ENCODE measurements at places on chromosomes 16 and 17.

DNA sequence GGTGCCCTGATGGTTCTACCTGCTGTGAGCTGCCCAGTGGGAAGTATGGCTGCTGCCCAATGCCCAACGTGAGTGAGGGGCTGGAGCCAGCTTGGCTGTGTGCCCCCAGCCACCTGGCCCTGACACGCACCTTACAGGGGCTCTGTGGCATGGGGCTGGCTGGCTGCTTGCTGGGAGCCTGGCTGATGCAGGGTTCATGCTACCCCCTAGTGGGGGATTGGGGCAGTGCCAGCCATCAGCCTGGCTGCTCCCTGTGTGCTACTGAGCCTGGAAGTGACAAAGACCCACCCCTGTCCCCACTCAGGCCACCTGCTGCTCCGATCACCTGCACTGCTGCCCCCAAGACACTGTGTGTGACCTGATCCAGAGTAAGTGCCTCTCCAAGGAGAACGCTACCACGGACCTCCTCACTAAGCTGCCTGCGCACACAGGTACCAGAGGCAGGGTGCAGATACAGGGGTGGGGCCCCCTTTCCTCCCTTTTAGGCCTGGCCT lies 5.7 kb downstream of the GRN start:
- peak; percentile 94 for DNase-seq

DNA sequence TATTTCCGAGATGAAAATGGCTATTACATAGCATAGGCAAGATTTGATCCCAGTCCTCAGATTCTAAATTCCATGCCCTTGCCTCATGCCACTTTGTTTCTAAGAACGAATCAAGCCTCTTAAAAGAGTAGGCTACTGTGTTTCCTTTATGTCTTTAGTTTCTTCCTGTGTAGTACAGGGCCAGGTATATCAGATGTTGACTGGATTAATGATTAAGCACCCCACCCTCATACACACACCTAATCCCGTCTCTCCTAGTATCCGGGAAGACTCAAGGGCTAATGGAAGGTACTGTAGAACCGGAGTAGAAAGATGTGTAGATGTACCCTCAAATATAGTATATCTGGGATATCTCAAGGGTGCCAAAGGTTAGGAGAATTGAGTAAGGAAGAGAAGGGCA lies 6.7 kb downstream of the TOM1L1 start:
- DNase-seq: no peak

GRCh38 chr17:66667090-66667489 lies 167.8 kb upstream of the CACNG5 start:
- DNase-seq: peak; percentile 41

- DNase-seq: no peak
Observed at GRCh38 chr17:68238164-68238870, 9.5 kb upstream of the AMZ2 start.

DNA sequence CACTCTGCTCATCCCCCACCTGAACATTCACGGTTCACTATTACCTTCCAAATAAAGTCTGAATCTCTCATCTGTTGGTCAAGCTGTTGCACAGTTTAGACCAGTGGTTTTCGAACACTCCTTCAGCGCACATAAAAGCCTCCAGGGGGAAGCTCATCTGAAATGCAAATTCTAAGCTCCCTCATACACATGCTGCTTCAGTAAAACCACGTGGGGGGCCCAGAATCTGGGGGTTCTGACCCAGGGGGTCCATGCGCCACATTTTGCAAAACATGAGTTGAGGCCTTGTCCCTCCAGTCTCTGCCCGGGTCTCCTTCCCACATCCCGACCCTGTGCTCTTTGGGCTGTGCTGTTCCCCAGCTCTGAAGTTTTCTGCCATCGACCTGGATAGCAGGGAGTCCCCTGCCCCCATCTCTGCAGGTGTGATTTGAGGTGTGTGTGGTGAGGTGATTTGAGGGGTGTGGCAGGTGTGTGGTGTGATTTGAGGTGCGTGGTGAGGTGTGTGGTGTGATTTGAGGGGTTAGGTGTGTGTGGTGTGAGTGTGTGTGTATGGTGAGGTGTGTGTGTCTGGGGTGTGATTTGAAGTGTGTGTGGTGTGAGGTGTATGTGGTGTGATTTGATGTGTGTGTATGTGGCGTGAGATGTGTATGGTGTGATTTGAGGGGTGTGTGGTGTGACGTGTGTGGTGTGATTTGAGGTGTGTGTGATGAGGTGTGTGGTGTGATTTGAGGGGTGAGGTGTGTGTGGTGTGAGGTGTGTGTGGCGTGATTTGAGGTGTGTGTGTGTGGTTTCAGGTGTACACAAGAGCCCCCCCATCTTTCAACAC lies 4.8 kb upstream of the RAB37 start:
- no peak for DNase-seq

DNA sequence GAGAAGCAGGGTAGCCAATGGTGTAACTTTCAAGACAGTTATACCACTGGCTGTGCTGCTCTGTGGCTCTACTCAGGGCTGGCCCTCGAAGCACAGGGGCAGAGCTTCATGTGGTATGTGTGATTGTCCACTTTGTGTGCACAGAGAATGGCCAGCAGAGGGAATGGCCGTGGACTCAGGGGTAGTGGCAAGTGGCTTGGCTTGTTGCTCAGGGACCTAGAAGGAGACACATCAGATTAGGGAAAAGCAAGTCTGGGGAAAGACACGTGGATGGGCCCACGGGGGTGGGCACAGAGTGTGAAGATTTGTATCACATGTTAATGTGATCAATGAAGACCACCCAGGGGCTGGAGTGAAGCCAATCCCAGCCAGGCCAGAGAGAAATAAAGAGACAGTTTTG lies 20.0 kb upstream of the XYLT2 start:
- no peak for DNase-seq

DNA sequence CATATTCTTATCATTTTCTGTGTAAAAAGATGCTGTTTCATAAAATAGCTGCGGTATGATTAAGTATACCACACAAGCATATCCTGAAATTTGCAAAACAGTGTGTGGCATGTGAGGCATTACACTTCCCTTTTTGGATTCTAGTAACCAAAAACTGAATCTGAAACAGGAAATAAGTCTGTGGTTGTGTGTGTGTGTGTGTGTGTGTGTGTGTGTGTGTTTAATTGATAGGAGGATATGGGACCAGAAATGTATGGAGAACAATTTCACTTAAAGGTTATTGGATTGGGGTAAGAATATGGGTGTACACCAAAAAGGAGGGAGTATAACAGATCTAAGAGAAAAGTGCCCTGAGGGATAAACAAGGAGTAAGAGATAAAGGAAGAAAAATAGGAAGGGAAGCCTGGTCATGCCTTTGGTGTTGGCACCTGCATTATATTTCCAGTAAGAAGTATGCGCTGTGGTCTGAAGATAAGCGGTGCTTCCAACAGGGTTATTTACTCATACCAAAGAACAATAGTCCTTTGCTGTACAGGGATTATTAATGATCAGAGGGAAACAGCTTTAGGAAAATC lies 4.0 kb downstream of the LYRM1 start:
- DNase-seq: no peak

- no peak for DNase-seq
Observed at GRCh38 chr16:48347980-48348379, 37.2 kb downstream of the SIAH1 start.

GRCh38 chr17:8060274-8060673 lies 21.4 kb downstream of the ALOX15B start:
- peak; percentile 79 for DNase-seq
